Astrocyte (in vitro differentiated cells and primary cell): ENCODE measurements at places on chromosomes 3 and 15. TPM values are rescaled to one million over a fixed set of nuclear protein-coding genes. Genes with fewer than 3 reads are reported as not detected.

DNA sequence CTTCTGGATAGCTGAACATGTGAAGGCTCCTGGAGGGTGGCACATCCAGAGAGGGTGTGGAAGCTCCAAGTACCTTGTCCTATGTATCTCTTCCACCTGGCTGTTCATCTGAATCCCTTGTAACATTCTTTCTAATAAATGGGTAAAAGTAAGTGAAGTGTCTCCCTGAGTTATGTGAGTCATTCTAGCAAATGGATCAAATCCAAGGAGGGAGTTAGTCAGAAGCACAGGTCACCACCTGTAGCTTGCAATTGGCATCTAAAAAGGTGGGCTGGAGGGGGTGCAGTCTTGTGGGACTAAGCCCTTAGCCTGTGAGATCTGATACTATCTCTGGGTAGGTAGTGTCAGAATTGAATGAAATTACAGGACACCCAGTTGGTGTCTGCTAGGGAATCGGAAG, 71.0 kb downstream of the WWTR1 start:
- H3K4me3 ChIP-seq, result no peak overlapping the region
- no peaks in the 10 kb centered on the region for H3K27me3 ChIP-seq
- peaks cover 54% of the 10 kb centered on the region for H3K4me1 ChIP-seq
- peak overlapping the region; percentile 49 for H3K27ac ChIP-seq

LRRIQ4 gene
- not detected in 2 replicates for total RNA-seq

- no peak overlapping the region for H3K27ac ChIP-seq
- no peaks in the 10 kb centered on the region for H3K27me3 ChIP-seq
- H3K36me3 ChIP-seq, result no peaks in the 10 kb centered on the region
These were observed 18.2 kb downstream of the SLC9A9 start for GRCh38 chr3:143830063-143830462.

DNA sequence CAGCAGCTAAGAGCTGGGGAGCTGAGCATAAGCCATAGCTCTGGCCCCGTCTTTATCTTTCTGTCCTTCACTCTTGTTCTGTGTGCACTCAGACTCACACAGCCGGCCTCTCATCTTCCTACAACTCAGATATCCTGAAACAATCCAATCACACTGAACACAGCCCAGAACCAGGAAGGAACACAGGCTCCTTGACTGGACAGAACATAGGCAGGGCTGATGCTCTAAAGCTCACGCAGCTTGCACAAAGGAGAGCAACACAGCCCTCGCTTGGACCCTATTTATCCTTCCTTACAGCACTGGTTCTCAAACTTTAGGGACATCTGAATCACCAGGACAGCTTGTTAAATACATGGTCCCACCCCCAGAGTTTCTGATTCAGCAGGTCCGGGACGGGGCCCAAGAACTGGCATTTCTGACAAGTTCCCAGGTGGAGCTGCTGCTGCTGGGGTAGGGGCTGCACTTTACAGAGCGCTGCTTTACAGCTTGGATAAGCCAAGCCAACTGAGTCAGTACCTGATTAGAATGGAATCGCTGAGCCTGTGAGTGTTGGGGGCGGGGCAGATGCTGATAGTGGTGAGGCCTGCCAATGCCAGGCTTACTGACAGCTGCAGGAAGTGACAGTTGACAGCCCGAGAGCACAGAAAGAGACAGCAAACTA, 65.1 kb downstream of the MRPL46 start:
- DNase-seq, result no peak
- no peaks in the 10 kb centered on the region for H3K27me3 ChIP-seq
- no peaks in the 10 kb centered on the region for H3K36me3 ChIP-seq
- H3K27ac ChIP-seq, result no peak overlapping the region
- peaks cover 6% of the 10 kb centered on the region for H3K4me1 ChIP-seq
- H3K4me3 ChIP-seq, result no peak overlapping the region

DNA sequence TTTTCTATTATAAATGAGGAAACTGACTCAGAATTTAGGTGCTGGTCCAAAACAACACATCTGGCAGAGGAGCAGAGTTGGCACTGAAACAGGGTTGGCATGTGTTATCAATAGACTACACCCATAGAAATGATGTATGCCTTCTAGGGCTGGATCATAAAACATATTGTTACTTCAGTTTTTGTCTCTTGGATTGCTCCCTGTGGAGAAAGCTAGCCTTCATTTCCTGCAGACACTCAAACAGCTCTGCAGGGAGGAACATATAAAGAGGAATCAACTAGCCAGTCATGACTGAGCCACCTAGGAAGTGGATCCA, 507 bp upstream of the MRPL3 start:
- H3K27me3 ChIP-seq, result no peaks in the 10 kb centered on the region
- peaks cover 4% of the 10 kb centered on the region for H3K4me1 ChIP-seq
- H3K36me3 ChIP-seq, result peaks cover 14% of the 10 kb centered on the region
- peak overlapping the region; percentile 78 for H3K27ac ChIP-seq

DNA sequence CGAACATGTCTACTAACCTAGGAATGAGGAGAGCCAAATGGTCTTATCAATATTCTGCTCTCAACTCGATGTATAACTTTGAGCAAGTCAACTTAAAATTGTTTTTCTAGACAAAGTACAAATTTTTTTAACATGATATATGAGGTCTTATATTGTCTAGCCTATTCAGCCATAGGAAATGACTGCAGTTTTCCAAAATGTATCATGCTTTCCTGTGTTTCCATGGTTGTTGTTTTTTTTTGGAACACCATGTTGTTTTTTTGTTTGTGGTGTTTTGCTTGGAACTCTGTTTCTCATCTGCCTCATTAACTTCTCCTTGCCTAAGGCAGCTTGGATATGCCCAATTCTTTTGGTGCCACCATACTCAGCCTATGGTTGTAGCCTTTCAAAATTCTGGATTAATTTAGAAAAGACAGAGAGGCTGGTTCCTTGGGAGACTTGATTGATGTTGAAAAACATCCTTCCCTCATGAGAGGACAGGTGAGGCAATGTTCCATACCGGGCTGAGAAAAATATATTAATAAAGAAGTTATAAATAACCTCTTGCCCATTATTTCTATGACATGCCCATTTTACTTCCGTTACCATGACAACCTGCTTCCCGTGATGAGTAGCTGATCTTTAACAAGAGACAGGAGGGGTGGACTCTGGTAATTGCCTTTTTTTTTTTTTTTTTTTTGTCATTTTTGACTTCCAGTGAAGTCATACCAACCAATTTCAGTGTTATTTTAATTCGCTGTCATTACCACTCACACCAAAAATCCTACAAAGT, 687.9 kb upstream of the GRM7 start:
- DNase-seq, result no peak
- H3K4me3 ChIP-seq, result no peak overlapping the region
- H3K4me1 ChIP-seq, result no peaks in the 10 kb centered on the region
- H3K27ac ChIP-seq, result no peak overlapping the region
- no peaks in the 10 kb centered on the region for H3K36me3 ChIP-seq
- H3K27me3 ChIP-seq, result no peaks in the 10 kb centered on the region

- no peaks in the 10 kb centered on the region for H3K36me3 ChIP-seq
- H3K27me3 ChIP-seq, result no peaks in the 10 kb centered on the region
- H3K4me3 ChIP-seq, result no peak overlapping the region
- no peak overlapping the region for H3K27ac ChIP-seq
These were observed 139.3 kb downstream of the NFKBIZ start for GRCh38 chr3:101988596-101988995.

MESP1 gene
- total RNA-seq, result not detected in 2 replicates

DNA sequence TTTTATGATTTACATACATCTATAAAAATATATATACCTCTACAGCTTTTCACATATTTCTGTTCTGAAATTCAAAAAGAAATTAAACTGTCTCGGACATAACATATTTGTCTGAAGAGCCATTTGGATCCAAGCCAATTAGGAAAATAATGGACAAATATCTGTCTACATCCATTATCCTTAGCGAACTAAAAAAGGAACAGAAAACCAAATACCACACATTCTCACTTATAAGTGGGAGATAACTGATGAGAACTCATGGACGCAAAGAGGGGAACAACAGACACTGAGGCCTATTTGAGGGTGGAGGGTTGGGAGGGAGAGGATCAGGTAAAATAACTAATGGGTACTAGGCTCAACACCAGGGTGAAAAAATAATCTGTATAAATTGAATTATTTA, 829.4 kb upstream of the ALCAM start:
- H3K36me3 ChIP-seq, result no peaks in the 10 kb centered on the region
- H3K27me3 ChIP-seq, result no peaks in the 10 kb centered on the region
- no peak for DNase-seq
- H3K27ac ChIP-seq, result no peak overlapping the region
- H3K4me1 ChIP-seq, result no peaks in the 10 kb centered on the region
- no peak overlapping the region for H3K4me3 ChIP-seq

- no peak overlapping the region for H3K27ac ChIP-seq
- H3K36me3 ChIP-seq, result no peaks in the 10 kb centered on the region
- H3K27me3 ChIP-seq, result no peaks in the 10 kb centered on the region
These were observed 503.4 kb upstream of the MDFIC2 start for GRCh38 chr3:70815817-70816216.

STRIT1 gene
- not detected in 2 replicates for total RNA-seq

NOX5 gene
- total RNA-seq, result 0.09 and 0.14 TPM in 2 replicates
